Naive thymus-derived CD8-positive, alpha-beta T cell (primary cell): ENCODE measurements at places on chromosomes 5 and 9. TPM values are rescaled to one million over a fixed set of nuclear protein-coding genes. Genes with fewer than 3 reads are reported as not detected.
A peak's percentile ranks its signal among the peaks of the same experiment; 100 is the strongest.

DNA sequence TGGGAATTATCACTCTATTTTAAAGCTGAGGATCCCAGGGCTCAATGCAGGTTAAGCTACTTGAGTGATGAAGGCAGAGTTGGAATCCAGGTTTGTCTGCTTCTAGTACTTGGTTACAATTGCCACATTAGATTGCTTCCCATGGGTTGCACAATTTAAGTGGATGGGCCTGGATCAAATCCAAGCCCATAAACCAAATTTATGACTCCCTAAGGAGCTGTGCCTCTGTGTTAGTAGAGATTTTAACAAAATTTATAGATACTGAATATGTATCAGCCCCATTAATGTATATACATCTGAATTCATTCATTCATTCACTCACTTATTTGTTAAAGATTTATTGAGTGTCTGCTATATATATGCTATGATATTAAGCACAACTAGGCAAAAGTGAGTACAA lies 332.3 kb upstream of the KLF9 start:
- peaks cover 19% of the 10 kb centered on the region for H3K27me3 ChIP-seq
- DNase-seq = no peak
- H3K4me1 ChIP-seq = no peaks in the 10 kb centered on the region
- H3K27ac ChIP-seq = no peak overlapping the region
- no peak overlapping the region for H3K4me3 ChIP-seq
- H3K36me3 ChIP-seq = no peaks in the 10 kb centered on the region

GRCh38 chr5:164600274-164600673 lies 1094.9 kb downstream of the MAT2B start:
- H3K4me1 ChIP-seq = no peaks in the 10 kb centered on the region
- H3K27me3 ChIP-seq = no peaks in the 10 kb centered on the region
- H3K27ac ChIP-seq = no peak overlapping the region
- H3K4me3 ChIP-seq = no peak overlapping the region
- DNase-seq = no peak

GRCh38 chr5:107085572-107085971 lies 585.2 kb downstream of the EFNA5 start:
- no peaks in the 10 kb centered on the region for H3K4me1 ChIP-seq
- H3K27ac ChIP-seq = no peak overlapping the region
- H3K27me3 ChIP-seq = no peaks in the 10 kb centered on the region
- no peak for DNase-seq
- H3K36me3 ChIP-seq = no peaks in the 10 kb centered on the region

DNA sequence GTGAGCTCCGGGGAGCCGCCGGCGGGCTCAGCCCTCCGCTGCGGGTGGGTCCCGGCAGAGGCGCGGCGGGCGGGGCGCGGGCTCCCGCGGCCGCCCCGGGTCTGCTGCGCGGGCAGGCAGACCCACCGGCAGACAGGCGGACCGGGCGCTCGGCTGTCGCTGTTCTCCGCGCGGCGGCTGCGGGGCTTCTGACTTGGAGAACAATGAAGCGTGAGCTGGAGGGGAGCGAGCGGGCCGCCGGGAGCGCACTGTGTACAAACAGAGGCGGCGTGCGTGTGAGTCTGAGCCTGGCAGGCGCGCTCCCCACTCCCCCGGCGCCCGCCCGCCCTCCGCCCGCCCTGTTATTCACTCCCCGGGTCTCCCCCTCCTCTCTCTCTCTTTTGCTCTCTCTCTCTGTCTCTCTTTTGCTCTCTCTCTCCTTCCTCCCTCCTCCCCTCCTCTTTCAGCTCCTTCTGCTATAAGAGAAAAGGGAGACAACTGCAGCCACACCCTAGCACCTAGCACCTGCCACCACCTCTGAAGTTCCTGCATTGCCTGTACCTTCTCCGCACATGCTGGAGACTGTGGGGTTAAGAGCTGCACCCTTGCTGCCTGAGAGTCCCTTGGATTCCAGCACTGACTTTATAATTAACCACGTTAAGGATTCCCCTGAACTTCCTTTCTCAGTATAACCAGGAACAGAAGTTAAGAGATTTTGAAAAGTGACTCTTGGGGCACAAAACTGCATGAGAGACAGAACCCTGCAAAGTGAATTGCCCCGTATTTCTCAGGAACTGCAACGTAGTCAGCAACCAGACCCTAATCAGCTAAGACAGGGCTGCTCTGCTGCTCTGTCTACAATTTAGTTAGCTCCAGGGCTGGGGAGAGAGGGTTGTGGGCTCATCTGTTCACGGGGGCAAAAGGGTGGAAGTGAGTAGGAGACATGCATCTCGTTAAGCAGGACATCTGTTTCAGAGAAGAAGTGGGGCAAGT lies at the start of gene EDIL3:
TSS of gene EDIL3 (minus strand) at position 277 of the 972 bp plus-strand sequence. CDS start 506 bp downstream, outside the sequence.
- H3K4me3 ChIP-seq = no peak within 1 kb of the TSS
- H3K4me1 ChIP-seq = peaks cover 5% of the 10 kb centered on the region
- peaks cover 43% of the 10 kb centered on the region for H3K27me3 ChIP-seq
- DNase-seq = no peak
- no peak within 1 kb of the TSS for H3K27ac ChIP-seq

GRCh38 chr5:90365328-90365727 lies 44.2 kb downstream of the CETN3 start:
- H3K4me1 ChIP-seq = no peaks in the 10 kb centered on the region
- H3K36me3 ChIP-seq = no peaks in the 10 kb centered on the region
- H3K4me3 ChIP-seq = no peak overlapping the region
- H3K27me3 ChIP-seq = peaks cover 23% of the 10 kb centered on the region
- no peak overlapping the region for H3K27ac ChIP-seq

DNA sequence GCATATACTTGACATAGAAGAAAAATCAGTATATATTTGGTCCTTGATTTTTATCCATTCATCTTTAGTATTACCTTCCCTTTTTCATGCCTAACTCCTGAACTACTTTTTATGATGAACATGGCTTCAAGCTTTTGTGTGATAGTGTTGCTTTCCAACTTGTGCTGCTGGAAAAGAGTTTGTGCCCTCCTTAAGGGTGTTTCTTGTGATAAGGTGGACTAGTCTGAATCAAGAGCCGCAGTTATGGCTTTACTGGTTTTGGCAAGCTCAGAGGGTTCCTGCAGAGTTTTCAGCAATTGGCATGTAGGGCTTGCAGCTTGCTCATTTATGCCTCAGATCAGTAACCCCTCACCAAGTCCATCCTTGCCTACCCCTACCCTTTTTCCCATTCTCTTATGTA lies 20.5 kb downstream of the POLR3G start:
- peaks cover 7% of the 10 kb centered on the region for H3K36me3 ChIP-seq
- DNase-seq = no peak
- H3K4me1 ChIP-seq = peaks cover 1% of the 10 kb centered on the region
- no peak overlapping the region for H3K4me3 ChIP-seq

- H3K27me3 ChIP-seq = peaks cover 20% of the 10 kb centered on the region
- peaks cover 7% of the 10 kb centered on the region for H3K4me1 ChIP-seq
- no peak overlapping the region for H3K4me3 ChIP-seq
- no peak overlapping the region for H3K27ac ChIP-seq
- H3K36me3 ChIP-seq = no peaks in the 10 kb centered on the region
Observed at GRCh38 chr9:109297899-109298298, 23.0 kb downstream of the EPB41L4B start.

DNA sequence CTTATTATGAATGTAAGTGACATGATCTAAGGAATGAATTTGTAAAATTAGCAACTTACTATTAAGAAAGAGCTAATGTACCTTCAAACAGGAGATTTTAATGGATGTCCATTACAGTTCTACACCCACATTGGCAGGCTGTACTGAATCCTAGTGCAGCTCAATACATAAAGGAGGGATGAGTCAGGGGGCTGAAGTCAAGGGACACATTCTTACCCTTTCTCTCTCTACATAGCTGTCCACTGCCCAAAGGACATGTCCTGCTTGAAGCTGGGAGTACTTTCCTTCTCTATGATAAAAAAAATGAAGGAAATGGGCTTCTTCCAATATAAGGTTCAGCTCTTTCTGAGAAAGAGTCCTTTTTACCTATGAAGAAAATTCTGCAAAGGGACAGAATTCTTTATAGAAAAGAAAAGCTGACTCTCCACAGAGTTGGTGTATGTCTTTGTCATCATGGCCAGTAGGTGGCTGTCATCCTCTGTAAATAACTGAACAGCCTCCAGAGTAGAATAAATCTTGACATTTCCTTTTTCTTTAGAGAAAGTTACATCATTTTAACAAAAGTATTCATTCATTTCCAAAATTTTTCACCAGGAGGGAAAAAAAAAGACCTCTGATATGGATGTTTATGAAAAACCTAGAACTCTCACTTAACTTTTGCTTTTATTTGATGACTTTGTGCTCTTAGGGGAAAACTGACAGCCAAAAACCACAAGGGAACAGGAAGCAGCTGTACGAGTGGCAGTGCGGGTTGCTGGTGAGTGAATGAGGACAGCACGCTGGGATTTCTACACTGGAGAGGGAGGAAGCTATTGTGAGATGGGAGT lies 13.1 kb upstream of the IFNA14 start:
- DNase-seq = peak; percentile 18
- no peaks in the 10 kb centered on the region for H3K36me3 ChIP-seq
- H3K4me1 ChIP-seq = peaks cover 6% of the 10 kb centered on the region
- H3K4me3 ChIP-seq = no peak overlapping the region
- peak overlapping the region; percentile 46 for H3K27ac ChIP-seq

DNA sequence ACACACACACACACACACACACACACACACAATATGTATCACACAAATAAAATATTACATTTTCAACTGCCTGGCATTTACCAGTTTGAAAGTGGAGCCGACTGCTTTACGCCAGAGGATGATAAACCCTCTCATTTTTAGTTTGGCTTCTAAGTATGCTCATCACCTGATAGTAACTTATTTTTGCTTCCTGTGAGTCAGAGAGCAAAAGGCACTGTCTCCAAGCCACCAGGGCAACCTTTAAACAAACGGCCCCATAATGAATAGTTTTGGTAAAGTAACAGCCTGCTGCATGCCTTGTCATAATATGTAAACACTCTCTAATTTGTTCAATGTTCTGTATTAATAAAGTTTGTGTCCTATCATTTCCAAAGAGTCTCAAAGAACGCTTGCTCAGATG lies 26.9 kb downstream of the KLF4 start:
- no peak overlapping the region for H3K27ac ChIP-seq
- H3K27me3 ChIP-seq = peaks cover 35% of the 10 kb centered on the region
- DNase-seq = no peak
- H3K4me1 ChIP-seq = no peaks in the 10 kb centered on the region
- no peaks in the 10 kb centered on the region for H3K36me3 ChIP-seq

DNA sequence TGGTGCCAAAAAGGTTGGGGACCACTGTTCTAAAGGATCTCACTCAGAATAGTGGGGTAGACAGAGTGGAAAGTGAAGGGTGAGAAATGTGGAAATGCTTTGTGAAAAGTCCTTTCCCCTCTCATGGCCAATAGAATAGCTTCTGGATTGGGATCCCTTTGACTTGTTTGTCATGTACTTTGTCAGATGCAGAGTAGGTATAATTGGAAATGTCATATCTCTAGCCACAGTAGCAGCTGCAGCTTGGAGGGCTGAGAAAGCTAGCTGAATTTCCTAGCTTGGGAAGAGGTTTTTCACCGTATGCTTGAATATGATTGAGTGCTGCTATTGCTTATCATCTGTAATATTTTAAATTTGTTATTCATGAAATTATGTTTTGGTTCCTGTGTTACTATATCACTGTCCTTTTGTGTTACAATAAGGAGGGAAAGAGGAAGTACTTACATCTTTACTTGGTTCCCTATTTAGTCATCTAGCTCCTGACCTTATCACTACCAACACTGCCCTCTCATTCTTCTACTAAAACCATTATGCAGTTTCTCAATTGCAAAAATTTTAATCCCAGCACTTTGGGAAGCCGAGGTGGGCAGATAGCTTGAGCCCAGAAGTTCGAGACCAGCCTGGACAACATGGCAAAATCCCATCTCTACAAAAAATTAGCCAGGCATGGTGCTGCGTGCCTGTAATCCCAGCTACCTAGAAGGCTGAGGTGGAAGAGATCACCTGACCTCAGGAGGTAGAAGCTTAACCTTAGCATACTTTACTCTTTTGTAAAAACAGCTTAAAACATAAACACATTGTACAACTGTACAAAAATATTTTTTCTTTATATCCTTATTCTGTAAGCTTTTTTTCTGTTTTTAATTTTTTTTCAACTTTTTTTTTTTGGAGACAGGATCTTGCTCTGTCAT lies 12.4 kb downstream of the SLC30A5 start:
- H3K4me3 ChIP-seq = no peak overlapping the region
- no peaks in the 10 kb centered on the region for H3K36me3 ChIP-seq
- H3K27me3 ChIP-seq = no peaks in the 10 kb centered on the region
- H3K27ac ChIP-seq = peak overlapping the region; percentile 56
- no peaks in the 10 kb centered on the region for H3K4me1 ChIP-seq

Gene OR1Q1
- total RNA-seq = 1.5 TPM

Gene TNIP1
- 140 TPM for total RNA-seq

Gene LRRC14B
- total RNA-seq = not detected

Gene DNAJA1
- 71.3 TPM for total RNA-seq

Gene MRPL41
- 93.5 TPM for total RNA-seq
